Activated CD8-positive, alpha-beta T cell treated with anti-CD3 and anti-CD28 coated beads for 36 hours (primary cell): ENCODE measurements at places on chromosomes 1 and 21. TPM values are rescaled to one million over a fixed set of nuclear protein-coding genes. Genes with fewer than 3 reads are reported as not detected.

DNA sequence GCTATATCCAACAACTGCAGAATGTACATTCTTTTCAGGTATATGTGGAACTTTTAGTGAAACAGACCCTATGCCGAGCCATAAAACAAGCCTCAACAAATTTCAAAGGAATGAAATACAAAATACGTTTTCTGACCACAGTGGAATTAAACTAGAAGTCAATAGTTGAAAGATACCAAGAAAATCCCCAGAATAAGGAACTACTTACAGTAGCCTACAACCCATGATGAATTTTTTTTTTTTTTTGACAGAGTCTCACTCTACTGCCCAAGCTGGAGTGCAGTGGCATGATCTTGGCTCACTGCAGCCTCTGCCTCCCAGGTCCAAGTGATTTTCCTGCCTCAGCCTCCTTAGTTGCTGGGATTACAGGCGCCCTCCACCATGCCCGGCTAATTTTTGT lies 83.4 kb downstream of the RUNX3 start:
- peaks cover 7% of the 10 kb centered on the region for H3K4me1 ChIP-seq
- no peaks in the 10 kb centered on the region for H3K36me3 ChIP-seq
- peaks cover 3% of the 10 kb centered on the region for H3K27me3 ChIP-seq
- DNase-seq, result no peak
- H3K4me3 ChIP-seq, result no peak overlapping the region

- no peak overlapping the region for H3K4me3 ChIP-seq
- peaks cover 4% of the 10 kb centered on the region for H3K4me1 ChIP-seq
- H3K27ac ChIP-seq, result no peak overlapping the region
- no peaks in the 10 kb centered on the region for H3K27me3 ChIP-seq
Measured at GRCh38 chr1:77706321-77706720, 23.9 kb upstream of the ZZZ3 start.

DNA sequence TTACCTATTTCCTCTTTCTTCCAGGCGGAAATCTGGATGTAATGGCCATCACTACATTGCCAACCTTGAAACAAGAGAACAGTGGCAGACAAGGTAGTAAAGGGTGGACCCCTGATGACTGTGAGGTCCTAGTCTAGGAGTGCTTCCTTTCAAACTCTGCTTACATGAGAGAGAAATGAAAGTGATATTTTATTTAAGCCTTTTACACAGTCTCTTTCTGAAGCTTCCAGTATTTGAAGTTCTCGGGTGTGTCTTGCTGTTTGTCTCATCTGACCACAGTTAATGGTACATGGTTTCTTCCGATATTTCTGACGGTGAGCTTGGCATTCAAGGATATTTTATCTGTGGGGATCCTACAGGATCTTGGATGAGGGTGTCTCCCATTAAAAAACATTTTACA lies 215.2 kb downstream of the SLC45A1 start:
- H3K27ac ChIP-seq, result peak overlapping the region; percentile 73
- no peaks in the 10 kb centered on the region for H3K27me3 ChIP-seq
- peaks cover 4% of the 10 kb centered on the region for H3K36me3 ChIP-seq
- no peak for DNase-seq
- H3K4me1 ChIP-seq, result peaks cover 25% of the 10 kb centered on the region
- peak overlapping the region; percentile 28 for H3K4me3 ChIP-seq

Gene TBX19
- total RNA-seq, result 1.5 TPM

DNA sequence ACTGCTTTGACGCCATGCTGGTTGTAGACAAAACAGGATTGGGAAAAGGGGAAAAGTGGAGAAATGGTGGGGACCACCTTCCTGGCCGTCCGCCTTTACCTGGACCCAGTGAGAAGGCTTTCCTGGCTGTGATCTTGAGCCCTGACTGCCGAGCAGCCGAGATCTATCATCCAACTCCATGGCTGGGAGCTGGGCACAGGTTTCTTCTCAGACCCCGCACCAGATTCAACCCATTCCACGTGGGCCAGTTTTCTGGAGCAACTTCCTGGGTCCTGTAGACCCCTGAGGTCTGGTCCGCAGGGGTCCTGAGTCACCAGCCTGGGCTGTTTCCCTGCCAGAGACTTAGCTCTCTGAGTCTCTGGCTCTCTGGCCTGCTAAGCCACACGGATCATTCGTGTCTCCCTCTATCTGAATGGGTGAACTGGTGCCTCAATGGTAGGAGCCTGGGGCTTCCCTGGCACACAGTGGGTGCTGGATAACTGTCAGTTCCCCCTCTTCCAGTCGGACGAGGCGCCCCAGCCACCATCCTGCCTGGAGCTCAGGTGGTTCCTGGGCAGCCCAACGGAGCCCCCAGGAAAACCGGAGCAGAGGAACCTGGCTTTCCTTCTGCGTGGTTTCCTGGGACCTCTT lies 4.5 kb upstream of the NPHP4 start:
- no peak overlapping the region for H3K27ac ChIP-seq
- DNase-seq, result no peak
- H3K4me1 ChIP-seq, result peaks cover 26% of the 10 kb centered on the region
- no peaks in the 10 kb centered on the region for H3K27me3 ChIP-seq
- H3K36me3 ChIP-seq, result peaks cover 3% of the 10 kb centered on the region
- H3K4me3 ChIP-seq, result no peak overlapping the region

Gene ELF3
- total RNA-seq, result 0.25 TPM

DNA sequence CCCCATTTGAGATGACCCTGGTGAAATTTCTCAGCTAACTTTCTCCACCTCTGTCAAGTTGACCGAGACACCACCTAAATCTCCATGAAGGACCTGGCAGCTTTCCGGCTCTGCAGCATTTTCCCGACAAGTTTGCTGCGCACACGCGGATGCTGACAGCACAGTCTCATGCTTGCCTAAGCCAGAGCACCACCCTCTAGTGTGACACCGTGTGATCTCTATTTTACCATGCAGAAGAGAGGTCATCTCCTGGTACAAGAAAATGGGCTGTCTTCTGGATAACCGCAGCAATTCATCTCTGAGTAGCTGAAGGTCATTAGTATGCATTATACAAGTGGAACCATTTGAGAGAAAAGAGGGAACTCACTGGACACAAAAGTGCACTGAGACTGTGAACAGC lies 38.9 kb upstream of the H6PD start:
- H3K4me1 ChIP-seq, result peaks cover 19% of the 10 kb centered on the region
- H3K36me3 ChIP-seq, result no peaks in the 10 kb centered on the region
- H3K27ac ChIP-seq, result no peak overlapping the region
- no peak overlapping the region for H3K4me3 ChIP-seq

DNA sequence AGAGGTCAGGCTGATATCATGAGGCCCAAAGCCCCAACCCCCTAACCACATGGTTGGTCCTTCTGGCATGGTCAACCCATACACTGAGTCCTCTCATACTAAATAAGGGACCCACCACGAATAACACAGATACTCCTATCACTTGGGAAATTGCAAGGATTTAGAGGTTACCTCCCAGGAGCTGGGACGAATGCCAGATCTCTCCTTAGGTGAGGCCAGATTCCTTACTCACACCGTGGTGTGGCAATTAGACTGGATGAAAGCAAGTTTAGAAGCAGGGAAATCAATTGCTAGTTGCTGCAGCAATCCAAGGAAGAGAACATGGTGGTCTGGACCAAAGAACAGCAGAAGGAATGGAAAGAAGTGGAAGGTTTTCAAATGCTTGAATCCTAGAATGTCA lies 60.1 kb downstream of the IER5 start:
- H3K36me3 ChIP-seq, result no peaks in the 10 kb centered on the region
- H3K27ac ChIP-seq, result peak overlapping the region; percentile 90
- H3K27me3 ChIP-seq, result peaks cover 3% of the 10 kb centered on the region
- peaks cover 44% of the 10 kb centered on the region for H3K4me1 ChIP-seq

DNA sequence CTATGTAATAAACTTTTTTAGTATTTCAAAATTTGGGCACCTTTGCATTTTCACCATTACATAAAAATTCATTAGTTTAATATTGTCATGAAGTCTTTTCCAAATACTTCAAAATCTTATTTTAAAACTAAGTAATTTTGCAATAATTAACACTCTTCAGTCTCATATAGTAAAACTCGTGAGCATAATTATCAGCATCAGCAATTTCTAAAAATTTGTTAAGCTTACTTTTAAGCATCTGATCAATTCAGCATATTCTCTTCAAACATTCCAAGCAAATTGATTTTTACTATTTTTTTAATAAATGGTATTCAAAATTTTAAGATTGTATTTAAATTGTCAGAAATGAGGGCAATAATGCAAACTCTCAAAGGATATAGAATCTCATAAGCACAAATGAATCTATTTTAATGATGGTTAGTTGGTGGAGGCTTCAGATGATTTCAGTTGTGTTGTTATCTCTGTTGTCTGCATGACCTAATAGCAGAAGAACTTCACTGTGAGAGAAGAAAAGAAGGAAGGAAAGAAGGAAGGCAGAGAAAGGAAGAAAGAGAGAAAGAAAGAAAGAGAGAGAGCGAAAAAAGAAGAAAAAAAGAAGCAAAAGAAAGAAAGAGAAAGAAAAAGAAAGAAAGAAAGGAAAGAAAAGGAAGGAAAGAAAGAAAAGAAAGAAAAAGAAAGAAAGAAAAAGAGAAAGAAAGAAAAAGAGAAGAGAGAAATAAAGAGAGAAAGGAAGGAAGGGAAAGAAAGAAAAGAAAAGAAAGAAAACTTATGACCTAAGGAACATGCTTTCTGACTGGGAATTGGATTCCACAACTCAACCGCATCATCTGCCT lies 860.5 kb downstream of the NCAM2 start:
- H3K27me3 ChIP-seq, result no peaks in the 10 kb centered on the region
- no peaks in the 10 kb centered on the region for H3K36me3 ChIP-seq
- no peak overlapping the region for H3K27ac ChIP-seq
- DNase-seq, result no peak

Gene TMEM79
- 8.2 TPM for total RNA-seq

DNA sequence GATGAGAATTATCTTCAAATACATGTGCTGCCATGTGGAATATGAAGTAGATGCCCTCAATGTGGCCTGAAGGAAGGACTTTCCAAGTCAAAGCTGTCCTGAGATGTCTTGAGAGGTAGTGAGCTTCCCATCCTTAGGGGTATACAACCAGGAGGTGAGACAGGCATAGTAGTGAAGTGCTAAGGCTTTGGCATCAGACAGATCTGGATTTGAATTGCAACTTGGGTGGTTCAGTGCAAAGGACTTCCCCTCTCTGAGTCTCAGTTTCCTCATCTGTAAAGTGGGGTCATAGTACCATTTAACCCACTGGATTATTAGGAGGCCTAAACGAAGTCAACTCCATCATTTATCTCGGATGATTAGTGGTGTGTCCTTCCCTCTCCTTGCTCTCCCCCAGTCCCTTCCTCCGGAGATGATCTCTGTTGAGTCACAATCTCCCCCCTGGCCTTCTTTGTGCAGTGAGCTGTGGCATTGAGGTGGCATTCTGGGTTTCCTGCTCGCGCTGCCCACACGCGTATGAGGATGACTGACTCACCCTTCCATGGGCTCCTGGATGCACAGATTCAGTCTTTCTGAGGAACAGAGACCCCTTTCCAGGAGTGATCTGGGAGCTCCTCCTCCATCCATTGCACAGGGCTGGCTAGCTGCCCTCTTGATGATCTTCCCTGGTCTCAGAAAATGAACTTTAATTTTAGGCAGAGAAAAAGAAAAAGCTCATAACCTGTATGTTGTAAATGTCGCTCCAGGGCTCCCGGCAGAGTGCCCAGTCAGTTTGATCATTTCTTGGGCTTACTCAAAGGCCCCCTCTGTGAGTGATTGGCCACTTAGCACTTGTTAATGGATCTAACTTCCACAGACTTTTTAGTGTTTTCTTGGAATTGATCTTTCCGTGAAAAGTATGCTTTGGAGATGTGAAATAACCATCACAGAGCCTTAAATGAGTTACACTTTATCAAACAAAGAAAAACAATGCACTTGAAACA lies 354.6 kb downstream of the PTPRU start:
- H3K36me3 ChIP-seq, result no peaks in the 10 kb centered on the region
- H3K27me3 ChIP-seq, result peaks cover 3% of the 10 kb centered on the region
- H3K4me1 ChIP-seq, result no peaks in the 10 kb centered on the region
- no peak overlapping the region for H3K4me3 ChIP-seq
- H3K27ac ChIP-seq, result no peak overlapping the region

DNA sequence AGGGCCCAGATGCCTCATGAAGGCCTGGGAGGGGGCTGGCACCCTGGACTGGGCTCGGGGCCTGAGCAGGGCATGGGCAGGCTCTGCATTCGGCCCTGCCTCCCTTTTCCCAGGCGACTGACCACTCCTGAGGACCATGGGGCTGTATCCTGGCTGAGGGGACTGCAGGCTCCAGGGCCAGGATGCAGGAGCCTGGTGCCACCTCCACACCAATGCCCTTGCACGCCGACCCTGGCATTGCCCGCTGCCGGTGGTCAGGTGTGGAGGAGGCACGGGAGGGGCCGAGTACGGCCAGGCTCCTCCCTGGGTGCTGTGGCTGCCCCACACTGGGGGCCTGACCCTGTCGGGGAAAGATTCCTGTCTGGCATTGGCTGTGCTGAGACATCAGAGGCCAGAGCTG lies 128.9 kb downstream of the SIK1 start:
- H3K36me3 ChIP-seq, result no peaks in the 10 kb centered on the region
- no peaks in the 10 kb centered on the region for H3K4me1 ChIP-seq
- H3K27ac ChIP-seq, result no peak overlapping the region
- H3K4me3 ChIP-seq, result no peak overlapping the region
- H3K27me3 ChIP-seq, result no peaks in the 10 kb centered on the region

DNA sequence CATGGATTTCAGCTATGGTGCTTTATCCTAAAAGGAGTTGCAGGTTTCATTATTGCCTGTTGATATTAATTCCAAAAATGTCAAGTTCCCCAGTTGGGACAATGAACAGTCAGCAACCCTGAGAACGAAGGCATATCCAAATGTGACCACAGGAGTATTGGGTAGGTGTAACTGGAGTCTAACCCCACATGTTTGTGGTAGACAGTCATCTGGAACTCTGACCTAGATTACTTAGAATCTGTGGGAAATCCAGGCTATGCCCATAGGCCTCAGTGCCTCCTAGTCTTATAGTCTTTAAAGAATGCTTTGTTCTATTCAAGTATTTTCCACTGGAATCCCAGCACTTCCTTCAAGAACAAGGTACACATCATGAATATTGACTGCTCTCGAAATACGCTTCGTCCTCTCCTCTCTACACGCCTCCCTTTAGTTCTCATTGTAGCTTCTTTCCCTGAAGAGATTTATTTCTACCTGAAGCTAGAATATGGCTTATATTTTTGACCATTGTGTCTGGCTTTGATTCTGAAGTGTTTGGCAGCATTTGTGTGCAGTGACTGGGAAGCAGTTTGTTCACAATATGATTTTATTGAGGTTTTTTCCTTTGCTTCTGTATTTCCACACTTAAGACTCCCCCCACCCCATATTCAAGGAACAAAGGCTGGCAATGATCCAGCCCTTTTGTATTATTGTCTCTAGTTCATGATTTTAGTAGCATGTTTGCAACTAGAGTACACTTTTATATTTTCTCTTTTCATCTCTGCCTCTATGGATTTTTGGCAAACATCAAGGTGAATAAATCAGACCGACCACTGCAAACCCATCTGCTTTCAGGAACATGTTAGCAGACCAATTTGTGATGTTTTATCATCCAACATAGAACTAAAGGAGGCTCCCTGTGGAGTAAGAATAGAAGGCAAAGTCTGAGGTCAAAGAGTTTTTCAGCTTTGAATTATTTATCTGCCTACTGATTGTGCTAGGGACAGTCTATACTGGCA lies 178.6 kb downstream of the GPR52 start:
- no peak for DNase-seq
- peaks cover 3% of the 10 kb centered on the region for H3K36me3 ChIP-seq
- H3K27ac ChIP-seq, result no peak overlapping the region
- no peaks in the 10 kb centered on the region for H3K27me3 ChIP-seq
